CD4-positive, CD25-positive, alpha-beta regulatory T cell (primary cell): ENCODE measurements at places on chromosomes 1 and 21.

DNA sequence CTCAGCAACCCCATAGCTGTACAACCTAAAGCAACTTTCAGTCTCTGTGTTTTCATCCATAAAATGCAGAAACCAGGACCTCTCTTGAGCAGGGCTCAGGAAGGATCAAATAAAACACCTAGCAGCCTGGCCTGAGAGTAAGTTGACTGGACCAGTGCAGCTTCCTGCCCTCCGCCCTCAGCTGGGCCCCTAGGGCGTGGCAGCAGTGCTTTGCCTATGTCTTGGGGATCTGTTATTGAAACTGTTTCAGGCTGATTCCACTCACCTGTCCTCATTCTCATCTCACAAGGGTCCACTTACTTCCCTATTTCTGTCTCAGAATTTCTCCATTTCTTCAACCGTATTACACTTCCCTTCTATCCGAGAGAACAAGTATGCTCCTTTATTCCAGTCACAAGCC is 17.3 kb downstream of the LRRC42 start:
- H3K27me3 ChIP-seq, result no peaks in the 10 kb centered on the region
- no peaks in the 10 kb centered on the region for H3K4me1 ChIP-seq
- no peak overlapping the region for H3K4me3 ChIP-seq
- no peak overlapping the region for H3K27ac ChIP-seq

DNA sequence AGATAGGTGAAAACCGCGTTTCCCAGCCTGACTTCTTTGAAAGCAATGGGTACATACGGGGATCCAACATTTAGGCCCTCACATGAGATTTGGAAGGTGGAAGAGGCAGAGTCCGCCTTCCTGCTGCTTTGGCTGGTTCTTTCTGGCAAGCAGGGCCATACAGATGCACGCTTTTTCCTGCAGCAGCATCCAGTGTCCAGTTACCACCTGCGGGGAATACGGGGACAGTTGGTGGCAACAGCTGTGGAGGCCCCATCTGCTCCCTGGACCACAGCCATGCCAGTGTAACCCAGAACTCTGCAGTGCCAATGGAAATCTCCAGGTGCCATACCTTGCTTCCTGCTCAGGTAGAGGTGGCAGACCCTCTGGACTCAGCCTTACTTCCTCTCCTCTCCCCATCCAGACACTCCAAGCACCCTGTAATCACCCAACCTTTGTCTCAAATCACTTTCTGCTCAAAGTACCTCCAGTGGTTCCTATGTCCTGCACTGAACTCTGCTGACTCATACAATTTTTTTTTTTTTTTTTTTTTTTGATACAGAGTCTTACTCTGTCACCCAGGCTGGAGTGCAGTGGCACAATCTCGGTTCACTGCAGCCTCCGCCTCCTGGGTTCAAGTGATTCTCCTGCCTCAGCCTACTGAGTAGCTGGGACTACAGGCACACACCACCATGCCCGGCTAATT is 68.3 kb downstream of the SLC16A1 start:
- no peak for DNase-seq
- H3K4me1 ChIP-seq, result no peaks in the 10 kb centered on the region
- no peak overlapping the region for H3K4me3 ChIP-seq
- no peaks in the 10 kb centered on the region for H3K27me3 ChIP-seq

- H3K4me3 ChIP-seq, result peak overlapping the region; percentile 77
- peak; percentile 63 for DNase-seq
- no peaks in the 10 kb centered on the region for H3K27me3 ChIP-seq
- peak overlapping the region; percentile 63 for H3K27ac ChIP-seq
- peaks cover 25% of the 10 kb centered on the region for H3K4me1 ChIP-seq
Observed at GRCh38 chr1:150281221-150281757, 1.1 kb upstream of the CIART start.

DNA sequence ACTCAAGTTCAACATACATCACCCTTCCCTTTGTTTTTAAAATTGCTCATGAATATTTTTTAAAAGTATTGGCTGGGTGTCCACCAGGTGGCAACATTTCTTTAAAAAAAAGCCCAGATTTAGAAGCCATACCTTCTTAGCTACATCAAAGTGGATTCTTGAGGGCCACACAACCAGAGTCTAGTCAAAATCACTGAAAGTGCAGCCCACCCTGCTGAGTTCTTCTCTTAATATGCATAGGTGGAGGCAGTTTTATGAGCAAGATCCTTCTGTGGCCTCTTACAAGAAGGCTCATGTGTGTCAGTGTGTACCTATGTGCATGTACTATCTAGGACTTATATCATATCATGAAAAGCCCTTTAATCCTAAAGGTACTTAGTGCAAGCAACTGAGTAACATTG is 16.9 kb upstream of the GNG12 start:
- peaks cover 6% of the 10 kb centered on the region for H3K27me3 ChIP-seq
- H3K4me3 ChIP-seq, result no peak overlapping the region
- H3K4me1 ChIP-seq, result no peaks in the 10 kb centered on the region
- no peaks in the 10 kb centered on the region for H3K36me3 ChIP-seq

- no peaks in the 10 kb centered on the region for H3K36me3 ChIP-seq
- DNase-seq, result no peak
- no peak overlapping the region for H3K27ac ChIP-seq
- H3K4me1 ChIP-seq, result no peaks in the 10 kb centered on the region
- H3K27me3 ChIP-seq, result no peaks in the 10 kb centered on the region
Observed at GRCh38 chr1:46221749-46222148, 18.6 kb downstream of the LURAP1 start.
